Heart left ventricle (tissue), 16 donors: ENCODE measurements at places on chromosomes 1 and 21. TPM values are rescaled to one million over a fixed set of nuclear protein-coding genes. Genes with fewer than 3 reads are reported as not detected.

GRCh38 chr1:85452948-85453347, 12.0 kb downstream of the DDAH1 start:
- no peaks in the 10 kb centered on the region for H3K4me1 ChIP-seq
- H3K27me3 ChIP-seq = no peaks in the 10 kb centered on the region
- H3K36me3 ChIP-seq = no peaks in the 10 kb centered on the region
- no peak overlapping the region for H3K27ac ChIP-seq

- no peaks in the 10 kb centered on the region for H3K36me3 ChIP-seq
- no peak overlapping the region for H3K27ac ChIP-seq
- H3K4me1 ChIP-seq = peaks cover 13% of the 10 kb centered on the region
- no peaks in the 10 kb centered on the region for H3K27me3 ChIP-seq
Measured at GRCh38 chr1:31387612-31388011, 14.7 kb upstream of the FABP3 start.

- no peaks in the 10 kb centered on the region for H3K4me1 ChIP-seq
- no peaks in the 10 kb centered on the region for H3K36me3 ChIP-seq
- no peak overlapping the region for H3K27ac ChIP-seq
- H3K4me3 ChIP-seq = no peak overlapping the region
- no peak for DNase-seq
- H3K27me3 ChIP-seq = no peaks in the 10 kb centered on the region
Measured at GRCh38 chr1:207397525-207397926, 56.6 kb upstream of the CR2 start.

GRCh38 chr1:230002164-230002803, 64.8 kb upstream of the GALNT2 start:
- peak; percentile 78 for DNase-seq
- no peak overlapping the region for H3K4me3 ChIP-seq
- H3K27ac ChIP-seq = no peak overlapping the region
- H3K36me3 ChIP-seq = no peaks in the 10 kb centered on the region

GRCh38 chr1:105243411-105243810, 1493.7 kb downstream of the AMY1C start:
- DNase-seq = no peak
- H3K27me3 ChIP-seq = no peaks in the 10 kb centered on the region
- H3K4me1 ChIP-seq = no peaks in the 10 kb centered on the region

GRCh38 chr1:29460694-29461093, 224.4 kb downstream of the PTPRU start:
- H3K4me3 ChIP-seq = no peak overlapping the region
- no peaks in the 10 kb centered on the region for H3K36me3 ChIP-seq
- no peak overlapping the region for H3K27ac ChIP-seq
- no peak for DNase-seq
- peaks cover 33% of the 10 kb centered on the region for H3K27me3 ChIP-seq

GRCh38 chr1:155309423-155310021, 856 bp downstream of the FDPS start:
- H3K27me3 ChIP-seq = no peaks in the 10 kb centered on the region
- DNase-seq = peak; percentile 52
- peaks cover 16% of the 10 kb centered on the region for H3K4me1 ChIP-seq

GRCh38 chr1:80036690-80037432, 1030.3 kb upstream of the ADGRL4 start:
- no peak overlapping the region for H3K27ac ChIP-seq
- no peak overlapping the region for H3K4me3 ChIP-seq
- H3K4me1 ChIP-seq = no peaks in the 10 kb centered on the region
- no peak for DNase-seq

- H3K36me3 ChIP-seq = no peaks in the 10 kb centered on the region
- H3K27ac ChIP-seq = no peak overlapping the region
- no peaks in the 10 kb centered on the region for H3K4me1 ChIP-seq
- no peak overlapping the region for H3K4me3 ChIP-seq
- DNase-seq = no peak
Measured at GRCh38 chr21:42467140-42467983, 28.7 kb downstream of the RSPH1 start.

DNA sequence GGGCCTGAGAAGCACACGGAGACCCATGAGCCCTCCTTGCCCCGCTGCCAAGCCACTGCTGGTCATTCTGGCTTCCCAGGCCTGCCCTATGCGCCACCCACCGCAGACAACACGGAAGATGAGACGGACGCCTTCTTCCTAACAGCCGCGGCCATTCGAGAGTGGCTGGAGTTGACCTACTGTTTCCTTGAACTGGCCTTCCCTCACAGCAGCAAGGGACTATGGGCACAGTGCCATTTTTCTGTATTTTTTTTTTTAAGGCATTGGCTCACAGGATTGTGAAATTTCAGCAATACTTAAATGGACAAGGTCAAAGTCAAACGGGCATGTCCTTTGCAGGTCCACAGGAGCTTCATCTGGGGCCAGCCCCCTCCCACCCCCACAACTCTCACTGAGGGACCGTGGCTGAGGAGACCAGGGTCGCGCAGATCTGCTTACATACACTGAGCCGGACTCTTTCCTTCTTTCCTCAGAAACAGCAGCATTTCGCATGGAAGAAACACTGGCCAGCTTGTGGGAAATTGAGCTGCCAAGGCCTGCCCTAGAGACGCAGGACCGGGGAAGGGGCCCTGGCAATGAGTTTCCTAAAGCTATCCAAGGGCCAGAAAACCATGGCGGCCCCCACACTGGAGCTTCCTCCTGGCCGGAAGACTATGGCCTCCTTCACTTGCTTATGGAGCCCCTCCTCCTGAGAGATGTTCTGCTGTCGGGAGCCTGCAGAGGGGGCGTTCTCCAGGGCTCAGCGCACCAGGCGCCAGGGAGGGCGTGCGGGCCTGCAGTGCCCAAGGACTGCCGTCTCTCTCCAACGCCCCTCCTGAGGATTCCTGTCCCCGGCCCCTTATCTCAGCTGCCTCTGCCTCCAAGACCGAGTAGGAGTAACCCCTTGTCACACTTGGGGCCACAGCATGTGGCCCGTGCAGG, 98.9 kb downstream of the PGBD5 start:
- H3K36me3 ChIP-seq = no peaks in the 10 kb centered on the region
- H3K27me3 ChIP-seq = no peaks in the 10 kb centered on the region
- H3K4me1 ChIP-seq = no peaks in the 10 kb centered on the region
- H3K4me3 ChIP-seq = no peak overlapping the region

GRCh38 chr1:206709772-206710459, 25.2 kb downstream of the MAPKAPK2 start:
- peaks cover 90% of the 10 kb centered on the region for H3K4me1 ChIP-seq
- peak overlapping the region; percentile 46 for H3K27ac ChIP-seq
- no peaks in the 10 kb centered on the region for H3K36me3 ChIP-seq
- no peaks in the 10 kb centered on the region for H3K27me3 ChIP-seq
- H3K4me3 ChIP-seq = no peak overlapping the region

DNA sequence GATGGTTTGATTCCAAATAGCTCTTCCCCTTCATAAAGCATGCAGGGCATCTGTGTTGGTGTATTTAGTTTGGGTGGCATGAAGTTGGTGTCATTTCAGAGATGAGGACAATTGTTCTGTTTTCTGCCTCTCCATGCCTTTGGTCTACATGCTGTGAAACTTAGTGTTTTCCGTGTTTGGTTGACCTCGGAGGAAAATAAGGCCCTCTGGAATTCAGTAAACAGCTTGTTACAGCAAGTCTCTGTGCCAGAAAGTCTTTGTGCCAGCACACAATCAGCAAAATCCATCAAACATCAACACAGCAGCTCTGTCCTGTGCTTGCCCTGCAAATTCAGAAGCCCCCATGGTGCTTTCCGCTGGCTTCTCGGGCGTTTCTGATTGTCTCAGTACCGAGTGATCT, 9.5 kb downstream of the PARK7 start:
- H3K27me3 ChIP-seq = no peaks in the 10 kb centered on the region
- peaks cover 24% of the 10 kb centered on the region for H3K4me1 ChIP-seq
- no peak for DNase-seq
- H3K4me3 ChIP-seq = no peak overlapping the region
- no peak overlapping the region for H3K27ac ChIP-seq
- H3K36me3 ChIP-seq = peaks cover 78% of the 10 kb centered on the region

DNA sequence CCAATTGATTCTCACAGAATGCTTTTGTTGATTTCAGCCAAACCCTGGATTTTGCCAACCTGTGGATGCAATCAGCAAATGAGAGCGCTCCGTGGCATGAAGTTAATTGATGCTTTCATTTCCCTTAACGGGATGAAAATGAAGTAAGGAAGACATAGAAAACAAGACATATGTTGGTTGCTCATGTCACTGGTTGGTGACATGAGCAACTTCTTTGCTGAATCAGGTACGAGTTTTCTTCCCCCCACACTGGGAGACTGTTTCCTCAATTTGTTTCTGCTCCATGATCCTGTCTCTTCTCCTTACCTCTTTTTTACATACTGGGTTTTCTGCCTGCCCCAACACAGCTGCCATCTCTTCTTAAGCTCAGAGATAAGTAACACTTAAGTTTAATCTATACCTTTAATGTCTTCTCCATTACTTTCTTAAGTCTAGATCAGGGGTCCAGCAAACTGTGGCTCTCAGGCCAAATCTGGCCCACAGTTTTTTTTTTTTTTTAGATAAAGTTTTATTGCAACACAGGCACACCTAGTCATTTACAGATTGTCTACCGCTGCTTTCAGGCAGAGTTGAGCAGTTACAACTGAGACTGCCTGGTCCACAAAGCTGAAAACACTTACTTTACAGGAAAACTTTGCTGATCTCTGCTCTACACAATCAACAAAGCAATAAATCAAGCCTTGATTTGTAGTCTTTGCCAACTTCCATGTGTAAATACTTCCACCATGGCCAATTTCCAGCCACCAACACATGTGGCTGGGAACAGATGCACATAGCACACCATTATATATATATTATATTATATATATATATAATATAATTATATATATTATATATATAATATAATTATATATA, 13.3 kb downstream of the GPR157 start:
- no peak for DNase-seq
- H3K27ac ChIP-seq = no peak overlapping the region
- H3K4me1 ChIP-seq = peaks cover 18% of the 10 kb centered on the region
- no peaks in the 10 kb centered on the region for H3K36me3 ChIP-seq
- H3K27me3 ChIP-seq = no peaks in the 10 kb centered on the region

GRCh38 chr1:2866422-2867086, 65.1 kb upstream of the TTC34 start:
- H3K36me3 ChIP-seq = no peaks in the 10 kb centered on the region
- no peak overlapping the region for H3K27ac ChIP-seq
- H3K27me3 ChIP-seq = peaks cover 23% of the 10 kb centered on the region
- H3K4me1 ChIP-seq = no peaks in the 10 kb centered on the region

DNA sequence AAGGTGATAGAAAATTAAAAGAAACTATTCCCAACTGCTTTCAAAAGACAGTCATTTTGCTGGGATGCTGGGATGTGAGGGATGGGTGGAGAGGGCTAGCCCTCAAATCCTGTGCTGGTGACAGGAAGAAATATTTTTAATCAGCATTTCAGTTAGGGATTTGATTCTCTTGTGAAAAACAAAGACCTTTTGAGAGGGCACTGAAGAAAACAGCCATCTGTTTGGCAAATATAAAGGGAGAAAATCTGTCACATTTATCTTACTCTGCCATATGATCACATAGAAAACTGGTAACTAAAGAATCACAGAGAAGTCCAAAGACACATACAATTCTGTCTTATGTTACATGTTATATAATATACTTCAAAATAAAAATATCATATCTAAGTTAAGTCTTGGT, 12.3 kb downstream of the STXBP3 start:
- no peaks in the 10 kb centered on the region for H3K4me1 ChIP-seq
- peaks cover 99% of the 10 kb centered on the region for H3K36me3 ChIP-seq
- DNase-seq = no peak
- no peak overlapping the region for H3K4me3 ChIP-seq

DNA sequence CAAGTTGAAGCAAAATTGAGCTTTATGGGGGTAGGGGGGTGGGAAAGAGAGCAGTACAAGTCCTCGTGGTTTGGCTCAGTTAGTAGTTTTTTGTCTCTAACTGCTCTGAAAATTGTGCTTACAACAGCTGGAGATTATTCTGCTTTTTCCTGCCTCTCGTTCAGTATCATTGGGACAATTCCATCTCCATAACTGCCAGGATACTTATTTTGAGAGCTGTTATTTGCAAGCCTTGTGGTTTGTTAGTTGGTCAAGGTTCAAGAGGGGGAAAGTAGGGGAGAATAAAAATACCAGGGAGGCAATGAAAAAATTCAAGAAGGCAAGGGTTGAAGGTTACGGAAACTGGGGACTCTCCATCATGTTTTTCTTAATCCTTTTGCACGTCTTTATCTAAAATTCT, 811.8 kb upstream of the ADGRL2 start:
- DNase-seq = no peak
- no peaks in the 10 kb centered on the region for H3K36me3 ChIP-seq

DNA sequence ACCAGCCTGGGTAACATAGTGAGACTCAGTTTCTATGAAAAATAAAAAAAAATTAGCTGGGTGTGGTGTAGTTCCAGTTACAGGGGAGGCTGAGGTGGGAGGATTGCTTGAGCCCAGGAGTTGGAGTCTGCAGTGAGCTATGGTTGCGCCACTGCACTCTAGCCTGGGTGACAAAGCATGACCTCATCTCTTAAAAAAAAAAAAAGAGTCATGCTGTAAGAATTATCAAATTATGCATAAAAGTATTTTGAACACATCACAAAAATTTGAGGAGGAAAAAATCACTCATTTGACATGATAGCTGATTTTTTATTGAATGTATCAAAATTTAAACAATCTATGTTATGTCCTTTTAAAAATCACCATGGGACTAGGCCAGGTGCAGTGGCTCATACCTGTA, 17.8 kb downstream of the CCDC30 start:
- peaks cover 5% of the 10 kb centered on the region for H3K4me1 ChIP-seq
- H3K27me3 ChIP-seq = no peaks in the 10 kb centered on the region
- no peaks in the 10 kb centered on the region for H3K36me3 ChIP-seq
- no peak overlapping the region for H3K27ac ChIP-seq

DNA sequence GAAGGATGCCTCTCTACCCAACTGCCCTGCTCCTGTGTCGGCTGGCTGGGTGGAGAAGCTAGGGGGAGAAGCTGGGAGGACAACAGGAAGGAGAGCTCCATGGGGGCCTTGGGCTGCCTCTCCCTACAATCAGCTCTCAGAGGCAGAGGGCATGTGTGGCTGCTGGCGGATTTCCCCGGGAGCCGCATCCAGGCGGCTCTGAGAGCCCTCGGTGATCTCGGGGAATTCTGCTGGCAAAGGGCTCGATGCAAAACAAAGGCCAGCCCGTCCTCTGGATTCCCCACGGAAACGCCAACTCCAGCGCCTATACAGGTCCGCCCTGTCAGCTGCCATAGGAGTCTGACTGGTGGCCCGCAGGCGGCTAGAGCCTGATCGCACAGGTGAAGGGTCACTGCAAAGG, 26.4 kb upstream of the EVA1B start:
- DNase-seq = peak; percentile 61
- no peaks in the 10 kb centered on the region for H3K27me3 ChIP-seq
- H3K27ac ChIP-seq = peak overlapping the region; percentile 74
- H3K4me1 ChIP-seq = peaks cover 16% of the 10 kb centered on the region

Gene FAM72C
- not detected for total RNA-seq

Gene XCL1
- total RNA-seq = not detected

Gene TTC24
- total RNA-seq = 0.19 TPM

Gene GJA8
- not detected for total RNA-seq

Gene TAL1
- 3.9 TPM for total RNA-seq

Gene KRTAP21-2
- total RNA-seq = not detected

Gene SH3BGR
- 135 TPM for total RNA-seq

Gene ELAPOR1
- total RNA-seq = 0.21 TPM

Gene RHBDL2
- not detected for total RNA-seq

Gene LRRC52
- total RNA-seq = not detected

Gene SDC3
- 16.8 TPM for total RNA-seq

Gene WNT2B
- 1.8 TPM for total RNA-seq

Gene SIM2
- total RNA-seq = 0.15 TPM
